Esophagus muscularis mucosa (tissue), 4 donors: ENCODE measurements at places on chromosomes 12 and 14. TPM values are rescaled to one million over a fixed set of nuclear protein-coding genes. Genes with fewer than 3 reads are reported as not detected.
A peak's percentile ranks its signal among the peaks of the same experiment; 100 is the strongest.

DNA sequence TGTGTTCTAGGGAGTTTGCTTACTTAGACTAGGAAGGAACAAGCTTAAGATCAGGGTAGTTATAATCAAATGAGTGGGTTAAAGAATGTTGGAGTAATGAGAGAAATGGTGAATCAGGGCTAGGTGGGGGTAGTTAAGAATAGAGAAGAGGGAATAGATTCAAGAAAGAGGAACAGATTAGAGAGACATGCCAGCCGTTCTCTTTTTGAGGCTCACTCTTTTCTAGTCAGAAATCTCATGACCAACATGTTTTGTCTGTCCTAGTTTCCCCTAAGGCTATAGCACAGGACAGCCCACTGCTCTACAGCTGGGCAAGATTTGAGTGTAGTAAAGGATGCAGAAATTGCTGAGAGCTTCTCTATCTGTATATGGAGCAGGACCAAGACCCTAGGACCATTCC is 258.4 kb downstream of the AKAP6 start:
- DNase-seq, result no peak

DNA sequence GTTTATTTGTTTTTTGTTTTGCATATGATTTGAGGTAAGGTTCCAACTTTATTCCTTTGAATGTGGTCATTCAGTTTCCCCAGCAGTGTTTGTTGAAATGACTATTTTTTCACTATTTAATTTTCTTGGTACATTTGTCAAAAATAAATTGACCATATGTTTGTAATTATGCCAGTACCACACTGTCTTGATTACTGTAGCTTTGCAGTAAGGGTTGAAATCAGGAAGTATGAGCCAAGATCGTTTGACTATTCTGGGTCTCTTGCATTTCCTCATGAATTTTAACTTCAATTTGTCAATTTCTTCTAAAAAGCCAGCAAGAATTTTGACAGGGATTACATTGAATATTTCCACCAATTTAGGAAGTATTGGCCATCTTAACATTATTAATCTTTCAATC is 199.3 kb upstream of the PPFIA2 start:
- no peak for DNase-seq

DNA sequence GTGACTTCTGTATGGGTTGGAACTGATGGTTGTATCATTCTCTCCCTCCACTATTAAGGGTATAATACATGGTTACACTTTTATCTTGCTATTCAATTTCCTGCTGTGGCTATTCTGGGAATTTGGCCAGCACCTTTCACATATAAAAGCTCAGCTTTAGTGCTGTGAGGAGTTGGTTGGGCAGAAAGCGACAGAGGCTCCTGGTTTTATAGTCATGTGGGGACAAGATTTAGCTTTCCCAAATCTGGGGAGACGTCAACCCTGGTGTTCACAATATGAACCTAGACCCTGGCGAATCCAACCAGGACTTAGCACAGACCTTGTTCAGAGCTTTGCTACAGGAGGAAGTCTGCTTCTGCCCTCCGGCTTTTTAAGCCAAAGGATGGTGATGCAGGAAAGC is 36.5 kb downstream of the FOS start:
- DNase-seq, result no peak

DNA sequence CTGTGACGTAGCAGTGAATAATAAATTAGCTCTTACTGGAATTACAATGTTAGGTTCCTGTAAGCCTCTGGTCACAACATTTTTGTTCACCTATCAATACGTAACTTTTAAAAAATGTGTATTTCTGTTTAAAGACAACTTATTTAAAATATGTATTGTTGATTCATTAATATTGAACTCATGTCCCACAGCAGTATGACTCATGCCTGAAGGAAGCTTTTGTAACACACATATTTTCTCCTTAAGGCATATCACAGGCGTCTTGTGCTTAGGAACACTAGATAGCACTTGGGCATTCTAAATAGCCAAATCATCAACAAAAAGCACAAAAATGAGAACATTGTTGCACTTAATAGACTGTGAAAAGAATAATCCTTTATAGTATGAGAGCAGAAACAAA is 92.5 kb downstream of the GPHN start:
- no peak for DNase-seq

DNA sequence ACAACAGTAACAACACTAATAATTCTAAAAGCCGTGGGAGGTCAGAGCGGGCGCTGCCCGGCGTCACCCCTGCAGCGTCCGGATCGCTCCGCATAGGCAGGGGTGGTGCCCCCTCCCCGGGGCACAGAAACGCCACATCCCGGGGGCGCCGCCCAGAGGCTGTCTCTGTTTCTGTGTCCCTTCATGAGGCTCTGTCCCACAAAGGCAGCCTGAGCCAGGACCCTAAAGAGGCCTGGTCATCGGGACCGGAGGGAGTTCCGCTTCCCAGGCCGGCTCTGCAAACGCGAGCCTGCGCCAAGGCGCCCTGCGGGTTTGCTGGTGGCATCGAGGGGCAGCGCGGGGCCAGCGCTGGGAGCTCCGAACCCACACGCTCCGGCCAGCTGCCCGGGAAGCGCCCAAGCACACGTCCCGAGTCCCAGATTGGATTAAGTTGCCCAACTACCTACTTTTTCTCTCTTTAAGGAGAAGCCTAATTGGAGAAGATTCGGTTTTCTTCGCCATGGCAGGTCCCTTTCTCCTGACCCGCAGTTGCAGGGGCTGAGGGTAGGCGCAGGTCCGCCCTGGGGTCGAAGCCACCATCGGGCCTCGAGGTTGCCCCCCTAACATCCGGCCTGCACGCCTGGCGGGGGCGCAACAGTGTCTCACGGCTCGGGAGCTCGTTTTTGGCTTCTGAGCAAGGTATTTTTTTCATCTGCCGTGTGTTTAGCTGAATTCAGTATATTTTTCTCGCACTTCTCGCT is 421.7 kb downstream of the VRK1 start:
- peak; percentile 55 for DNase-seq

GRCh38 chr12:124006846-124007713 is 34.1 kb downstream of the ZNF664 start:
- no peak for DNase-seq

- DNase-seq, result no peak
These were observed 111.3 kb downstream of the KIF26A start for GRCh38 chr14:104249706-104250105.

DNA sequence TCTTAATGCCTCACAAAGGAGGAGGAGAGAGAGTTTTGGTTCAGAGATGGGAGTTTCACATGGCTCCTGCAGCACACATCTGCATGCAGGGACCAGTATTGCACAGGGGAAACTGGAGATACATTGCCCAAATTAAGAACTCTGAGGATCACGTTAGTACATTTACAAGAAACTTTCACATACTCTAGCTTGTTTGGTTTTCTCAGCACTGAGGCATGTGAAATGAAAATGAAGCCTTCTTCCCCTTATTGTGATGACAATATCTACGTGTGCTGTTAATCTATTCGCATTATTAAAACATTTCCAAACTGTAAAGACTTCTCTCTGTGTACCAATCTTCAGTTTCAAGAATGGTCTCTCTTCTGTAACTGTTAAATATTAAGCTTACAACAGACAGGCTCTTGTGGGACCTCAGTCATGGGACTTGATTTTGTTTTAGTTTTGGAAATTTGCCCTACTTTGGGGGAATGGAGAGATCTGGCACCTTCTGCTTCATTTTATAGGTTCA is 124.7 kb downstream of the DAAM1 start:
- DNase-seq, result no peak

DNA sequence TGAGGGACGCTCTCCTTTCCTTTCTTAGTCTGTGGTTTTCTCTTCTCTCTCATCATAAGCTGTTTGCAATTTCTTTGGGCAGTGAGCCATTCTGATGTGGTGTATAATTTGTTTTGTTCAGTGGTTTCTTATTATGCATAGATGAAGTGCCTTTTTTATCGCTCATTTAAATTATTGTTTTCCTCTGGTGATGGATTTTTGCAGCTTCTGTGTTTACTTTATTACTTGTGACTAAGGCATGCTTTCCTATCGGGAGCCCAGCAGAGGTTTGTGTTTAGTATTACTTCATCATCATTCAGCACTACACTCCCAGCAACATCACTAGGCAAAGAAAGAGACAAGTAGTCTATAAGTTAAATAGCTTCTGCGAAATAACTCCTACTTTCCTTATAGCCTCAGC is 586.6 kb upstream of the NOVA1 start:
- no peak for DNase-seq

GRCh38 chr14:95722525-95723190 is 8.7 kb upstream of the TCL1A start:
- peak; percentile 74 for DNase-seq

GRCh38 chr12:109726106-109726497 is 12.5 kb downstream of the FAM222A start:
- DNase-seq, result no peak

GRCh38 chr14:95197551-95197950 is 40.2 kb upstream of the DICER1 start:
- DNase-seq, result no peak

Gene HOTAIR
- total RNA-seq, result not detected

Gene LMNTD1
- total RNA-seq, result 1.8 TPM

Gene SLC17A8
- total RNA-seq, result not detected

Gene TBX3
- 7.5 TPM for total RNA-seq
